SJCRH30 (cell line): ENCODE measurements at places on chromosomes 1 and 21. TPM values are rescaled to one million over a fixed set of nuclear protein-coding genes. Genes with fewer than 3 reads are reported as not detected.

The UMODL1 gene
- 0.30 and 0.79 TPM in 2 replicates for total RNA-seq

The CYP4A22 gene
- total RNA-seq = not detected in 2 replicates

The RSPH1 gene
- not detected in 2 replicates for total RNA-seq

The SPOCD1 gene
- 0.05 and 0.16 TPM in 2 replicates for total RNA-seq

The CALML6 gene
- total RNA-seq = 0.12 and 0.20 TPM in 2 replicates

The SPRR2G gene
- not detected in 2 replicates for total RNA-seq

DNA sequence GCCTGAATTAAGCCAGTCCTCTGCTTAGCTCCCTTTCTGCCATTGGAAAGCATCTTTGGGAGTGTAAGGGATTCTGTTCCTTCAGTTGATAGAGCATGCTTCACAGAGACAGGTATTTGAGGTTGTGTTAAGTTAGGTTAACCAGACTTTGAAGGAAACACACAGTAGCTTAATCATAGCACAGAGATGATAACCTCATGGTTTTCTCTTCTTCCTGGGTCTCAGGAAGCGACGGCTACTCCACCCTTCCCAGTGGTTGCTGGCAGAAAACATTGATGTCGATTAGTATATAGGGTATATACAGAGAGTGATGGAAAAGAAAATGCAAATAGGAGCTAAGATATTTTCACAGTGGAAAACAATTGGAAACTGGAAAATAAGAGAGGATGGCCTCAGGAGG, 42.0 kb downstream of the S1PR1 start:
- no peak overlapping the region for H3K27ac ChIP-seq
- H3K4me1 ChIP-seq = peaks cover 4% of the 10 kb centered on the region; the same call in 1 of the 2 replicates
- H3K36me3 ChIP-seq = no peaks in the 10 kb centered on the region
- H3K4me3 ChIP-seq = no peak overlapping the region
- DNase-seq = no peak
- no peaks in the 10 kb centered on the region for H3K27me3 ChIP-seq

DNA sequence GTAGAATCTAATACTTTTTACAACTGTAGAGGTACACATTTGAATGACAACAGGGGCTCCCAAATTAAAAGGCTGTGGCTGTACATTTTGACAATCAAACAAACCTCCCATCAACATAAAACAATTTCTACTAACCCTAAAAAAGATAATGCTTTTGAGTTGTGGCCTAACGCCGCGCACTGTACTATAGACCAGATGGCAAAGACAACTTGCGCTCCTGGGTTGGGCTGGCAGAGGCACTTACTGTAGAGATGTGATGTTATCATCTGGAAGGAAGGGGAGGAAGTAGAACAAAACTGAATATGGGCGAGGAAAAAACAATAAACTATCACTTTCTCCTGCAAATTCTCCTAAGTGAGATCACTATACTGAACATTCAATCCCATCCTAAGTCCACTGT, 26.1 kb downstream of the SPRTN start:
- no peak overlapping the region for H3K27ac ChIP-seq
- H3K4me3 ChIP-seq = no peak overlapping the region
- H3K36me3 ChIP-seq = peaks cover 7% of the 10 kb centered on the region; the same call in 1 of the 2 replicates
- no peaks in the 10 kb centered on the region for H3K27me3 ChIP-seq
- no peak for DNase-seq

GRCh38 chr1:73901738-73902137, 296.2 kb downstream of the LRRIQ3 start:
- H3K27me3 ChIP-seq = no peaks in the 10 kb centered on the region
- DNase-seq = no peak
- no peak overlapping the region for H3K27ac ChIP-seq
- no peak overlapping the region for H3K4me3 ChIP-seq

DNA sequence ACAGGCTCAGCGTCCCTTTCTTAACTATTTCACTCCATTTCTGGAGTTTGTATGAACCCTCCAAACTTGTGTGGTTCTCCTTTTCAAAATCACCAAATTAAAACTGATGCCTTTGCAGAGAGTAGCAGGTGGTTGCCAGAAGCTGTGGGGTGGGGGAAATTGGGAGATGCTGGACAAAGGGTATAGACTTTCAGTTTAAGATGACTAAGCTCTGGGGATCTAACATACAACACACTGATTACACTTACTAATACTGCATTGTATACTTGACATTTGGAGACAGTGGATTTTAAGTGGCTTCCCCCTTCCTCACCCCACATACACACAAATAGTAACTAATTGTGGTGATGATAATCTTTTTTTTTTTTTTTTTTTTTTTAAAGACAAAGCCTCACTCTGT, 11.1 kb upstream of the SCYL3 start:
- H3K36me3 ChIP-seq = no peaks in the 10 kb centered on the region
- DNase-seq = no peak
- no peak overlapping the region for H3K4me3 ChIP-seq
- no peaks in the 10 kb centered on the region for H3K27me3 ChIP-seq

DNA sequence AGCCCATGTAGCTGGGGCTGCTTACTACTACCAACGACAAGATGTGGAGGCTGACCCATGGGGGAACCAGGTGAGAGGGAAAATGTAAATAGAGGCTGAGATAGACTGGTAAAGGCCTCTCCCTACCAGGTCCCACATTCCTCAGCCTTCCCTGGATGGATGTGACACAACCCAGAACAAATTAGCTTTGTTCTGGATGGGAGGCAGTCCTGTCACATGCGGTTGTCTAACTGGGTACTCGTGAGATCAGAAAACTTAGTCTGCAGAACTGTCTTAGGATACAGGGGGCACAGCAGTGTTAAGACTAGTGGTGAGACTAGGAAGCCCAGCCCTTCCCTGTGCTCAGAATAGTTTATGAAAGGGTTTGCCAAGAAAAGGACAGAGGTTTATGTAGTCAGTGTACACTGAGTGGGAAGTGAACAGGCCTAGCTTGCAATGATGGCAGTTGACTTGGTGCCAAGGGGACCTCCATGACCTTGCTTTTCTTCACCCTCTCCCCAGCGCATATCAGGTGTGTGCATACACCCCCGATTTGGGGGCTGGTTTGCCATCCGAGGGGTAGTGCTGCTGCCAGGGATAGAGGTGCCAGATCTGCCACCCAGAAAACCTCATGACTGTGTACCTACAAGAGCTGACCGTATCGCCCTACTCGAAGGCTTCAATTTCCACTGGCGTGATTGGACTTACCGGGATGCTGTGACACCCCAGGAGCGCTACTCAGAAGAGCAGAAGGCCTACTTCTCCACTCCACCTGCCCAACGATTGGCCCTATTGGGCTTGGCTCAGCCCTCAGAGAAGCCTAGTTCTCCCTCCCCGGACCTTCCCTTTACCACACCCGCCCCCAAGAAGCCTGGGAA, 8.4 kb downstream of the MMACHC start:
- H3K27me3 ChIP-seq = no peaks in the 10 kb centered on the region
- H3K4me3 ChIP-seq = no peak overlapping the region
- no peak overlapping the region for H3K27ac ChIP-seq

GRCh38 chr1:162087574-162087973, 18.1 kb downstream of the NOS1AP start:
- no peaks in the 10 kb centered on the region for H3K36me3 ChIP-seq
- no peaks in the 10 kb centered on the region for H3K4me1 ChIP-seq
- H3K4me3 ChIP-seq = no peak overlapping the region
- no peaks in the 10 kb centered on the region for H3K27me3 ChIP-seq
- H3K27ac ChIP-seq = no peak overlapping the region
- no peak for DNase-seq

GRCh38 chr1:115233598-115233997, 104.5 kb downstream of the NGF start:
- no peak overlapping the region for H3K27ac ChIP-seq
- no peaks in the 10 kb centered on the region for H3K27me3 ChIP-seq
- no peak for DNase-seq
- no peak overlapping the region for H3K4me3 ChIP-seq
- H3K4me1 ChIP-seq = no peaks in the 10 kb centered on the region

DNA sequence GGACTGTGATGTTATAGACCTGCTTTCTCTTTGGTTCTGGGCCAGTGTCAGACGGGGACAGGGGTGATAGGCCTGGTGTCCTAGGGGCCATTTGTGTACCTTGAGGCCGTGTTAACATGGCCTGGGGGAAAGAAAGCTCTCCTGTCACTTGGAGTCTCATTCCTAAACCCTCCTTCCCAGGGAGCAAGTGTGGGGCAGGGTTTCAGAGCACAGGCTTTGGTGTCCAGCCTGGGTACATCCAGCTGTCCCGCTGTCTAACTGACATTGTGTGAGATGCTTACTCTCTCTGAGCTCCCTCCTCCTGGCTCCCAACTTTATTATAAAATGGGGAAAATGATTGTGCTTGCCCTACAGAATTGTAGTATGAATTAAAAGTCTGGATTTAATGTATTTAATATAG, 32.6 kb upstream of the EPHA8 start:
- H3K36me3 ChIP-seq = peaks cover 4% of the 10 kb centered on the region; the same call in 1 of the 2 replicates
- peak; percentile 62 for DNase-seq
- no peaks in the 10 kb centered on the region for H3K27me3 ChIP-seq
- no peak overlapping the region for H3K4me3 ChIP-seq
- peaks cover 61% of the 10 kb centered on the region for H3K4me1 ChIP-seq
- H3K27ac ChIP-seq = peak overlapping the region; percentile 48

DNA sequence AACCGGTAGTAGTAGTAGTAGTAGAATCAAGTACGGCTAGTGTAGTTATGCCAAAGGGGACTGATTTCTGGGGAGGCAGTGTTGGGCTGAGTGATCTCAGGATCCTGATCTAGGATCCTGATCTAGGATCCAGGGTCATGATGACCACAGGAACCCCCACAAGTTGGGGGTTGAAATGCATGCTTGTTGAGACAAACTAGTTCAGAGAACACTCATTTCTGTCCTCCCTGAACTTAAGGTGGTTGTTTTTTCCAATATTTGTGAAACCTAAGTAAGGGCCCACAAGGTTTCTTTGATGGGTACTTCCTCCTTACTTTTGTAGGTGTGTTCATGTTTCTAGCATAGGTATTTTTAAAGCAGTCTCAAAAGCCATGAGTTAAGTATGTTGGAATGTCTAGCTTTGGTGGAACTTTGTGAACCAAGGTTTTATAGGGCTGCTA, 33.9 kb upstream of the PDC start:
- H3K4me3 ChIP-seq = no peak overlapping the region
- no peaks in the 10 kb centered on the region for H3K4me1 ChIP-seq
- peaks cover 3% of the 10 kb centered on the region; the same call in 1 of the 2 replicates for H3K27me3 ChIP-seq
- no peaks in the 10 kb centered on the region for H3K36me3 ChIP-seq
- no peak overlapping the region for H3K27ac ChIP-seq
